ENCODE measurements at places on chromosomes 5 and 9.

- DNase-seq = no peak
Measured at GRCh38 chr5:173202266-173202875, 32.6 kb downstream of the NKX2-5 start.

DNA sequence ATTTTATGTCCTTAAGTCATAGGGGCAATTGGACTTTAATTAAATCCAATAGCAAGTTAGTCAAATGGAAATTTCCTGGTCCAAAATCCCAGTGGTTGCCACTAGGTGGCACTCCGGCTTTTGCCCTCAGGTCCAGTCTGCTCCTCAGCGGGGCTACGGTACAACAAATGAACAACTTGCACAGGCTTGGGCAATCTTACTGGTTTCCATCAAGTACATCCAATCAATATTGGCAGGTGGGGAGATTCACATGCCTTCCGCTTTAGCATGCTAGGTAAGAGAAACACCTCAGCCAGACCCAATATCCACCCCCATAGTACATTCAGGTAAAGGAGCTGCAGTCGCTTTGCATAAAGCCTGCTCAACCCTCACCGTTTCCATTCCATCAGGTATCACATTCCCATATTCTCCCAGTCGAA is 6.3 kb upstream of the MXD3 start:
- DNase-seq = peak; percentile 70

- DNase-seq = no peak
Measured at GRCh38 chr9:27408482-27408881, 111.5 kb upstream of the EQTN start.

DNA sequence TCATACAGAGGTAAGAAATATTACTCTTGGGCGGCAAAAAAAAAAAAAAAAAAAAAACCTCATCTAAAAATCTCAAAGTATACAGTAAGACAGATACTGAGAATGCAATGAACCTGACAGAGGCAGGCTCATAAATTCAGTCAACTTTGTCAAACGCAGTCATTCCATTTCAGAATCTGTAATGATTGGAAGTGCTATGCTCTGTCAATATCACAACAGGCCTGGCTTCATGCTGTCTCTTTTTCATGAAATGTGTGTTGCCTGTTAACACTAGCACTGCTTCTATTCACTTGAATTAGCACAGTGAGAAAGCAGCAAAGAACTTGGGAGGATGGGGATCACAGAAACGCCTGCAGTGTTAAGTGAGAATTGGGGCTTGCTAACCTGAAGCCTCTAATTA is 200.3 kb upstream of the EFNA5 start:
- no peak for DNase-seq

GRCh38 chr9:117343427-117343826 is 71.4 kb downstream of the ASTN2 start:
- DNase-seq = no peak

DNA sequence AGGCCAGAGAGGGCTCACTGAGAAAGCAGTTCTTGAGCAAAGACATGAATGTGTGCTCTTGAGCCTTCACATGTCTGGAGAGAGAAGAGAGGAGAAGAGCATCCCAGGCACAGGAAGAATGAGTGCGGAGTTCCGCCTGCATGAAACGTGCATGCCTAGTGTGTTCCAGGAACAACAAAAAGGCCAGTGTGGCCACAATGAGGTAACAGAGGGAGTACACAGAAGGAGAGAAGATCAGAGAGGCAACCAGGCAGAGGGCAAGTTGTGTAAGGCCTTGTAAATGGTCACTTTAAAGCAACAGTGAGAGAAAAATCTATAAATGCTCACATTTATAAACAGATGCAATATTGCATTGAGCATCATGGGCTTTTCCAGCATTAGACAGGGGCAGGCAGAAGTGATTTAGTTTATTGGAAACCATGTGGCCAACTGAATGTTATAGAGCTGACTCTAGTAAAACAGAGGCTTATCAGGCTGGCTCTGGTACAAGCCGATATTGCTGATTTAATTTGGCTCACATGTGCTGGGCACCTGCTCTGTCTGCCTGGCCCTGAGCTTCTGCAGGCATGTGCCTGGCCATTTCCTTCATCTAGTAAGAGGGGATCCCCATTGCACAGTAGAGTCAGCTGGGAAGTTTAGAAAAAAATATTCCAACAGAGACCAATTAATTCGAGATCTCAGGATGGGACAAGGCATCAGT is 185.3 kb downstream of the SAXO1 start:
- no peak for DNase-seq

- DNase-seq = peak; percentile 82
Measured at GRCh38 chr5:180315762-180316212, 23.9 kb upstream of the MAPK9 start.

DNA sequence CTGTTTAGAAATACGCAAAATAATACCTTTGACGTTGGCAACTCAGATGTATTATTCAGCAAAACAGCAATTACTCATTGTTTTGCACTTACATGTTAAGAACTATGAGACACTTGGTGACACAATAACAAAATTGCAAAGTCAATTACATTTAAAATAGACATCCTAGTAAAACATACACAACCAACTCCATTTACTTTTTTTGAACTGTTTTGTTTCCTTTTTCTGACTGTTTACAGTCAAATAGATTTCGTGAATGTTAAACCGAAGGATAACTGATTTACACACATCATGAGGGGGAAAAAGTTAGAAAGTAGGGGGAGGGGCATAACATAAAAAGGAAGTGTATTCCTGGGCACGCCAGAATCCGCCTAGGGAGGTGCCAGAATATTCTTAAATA is 220.1 kb downstream of the MEF2C start:
- DNase-seq = no peak

DNA sequence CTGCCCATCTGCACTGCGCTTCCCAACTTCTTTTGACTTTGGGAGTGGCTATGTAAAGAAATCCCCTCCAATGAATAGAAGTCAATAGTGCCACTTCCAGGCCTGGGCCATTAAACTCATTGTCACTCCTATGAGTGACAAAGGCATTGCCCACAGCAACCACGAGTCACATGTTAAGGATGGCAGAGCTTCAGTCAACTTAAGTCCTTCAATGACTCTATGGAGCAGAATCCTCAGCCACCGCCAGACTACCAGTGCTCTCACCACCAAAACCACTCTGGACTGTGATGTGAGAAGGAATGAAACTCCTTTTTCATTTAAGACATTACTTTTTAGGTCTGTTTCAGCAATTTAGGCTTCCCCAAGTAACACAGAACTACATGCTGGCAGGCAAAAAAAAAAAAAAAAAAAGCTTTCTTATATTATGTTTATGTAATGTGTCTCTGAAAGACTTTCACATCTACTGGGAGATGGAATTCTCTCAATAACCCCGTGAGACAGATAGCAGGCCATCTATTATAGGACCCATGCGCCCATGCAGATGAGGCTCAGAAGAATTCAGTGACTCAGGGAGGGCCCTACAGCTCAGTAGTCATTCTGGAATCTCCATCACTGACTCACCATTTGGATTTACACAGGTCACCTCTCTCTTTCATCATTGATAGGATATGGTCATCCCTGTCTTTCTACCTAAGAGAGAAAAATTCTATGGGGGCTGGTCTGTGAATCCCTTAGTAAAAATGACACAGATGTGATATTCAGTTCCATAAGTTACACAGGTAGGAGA is 180.5 kb downstream of the CEMIP2 start:
- no peak for DNase-seq

DNA sequence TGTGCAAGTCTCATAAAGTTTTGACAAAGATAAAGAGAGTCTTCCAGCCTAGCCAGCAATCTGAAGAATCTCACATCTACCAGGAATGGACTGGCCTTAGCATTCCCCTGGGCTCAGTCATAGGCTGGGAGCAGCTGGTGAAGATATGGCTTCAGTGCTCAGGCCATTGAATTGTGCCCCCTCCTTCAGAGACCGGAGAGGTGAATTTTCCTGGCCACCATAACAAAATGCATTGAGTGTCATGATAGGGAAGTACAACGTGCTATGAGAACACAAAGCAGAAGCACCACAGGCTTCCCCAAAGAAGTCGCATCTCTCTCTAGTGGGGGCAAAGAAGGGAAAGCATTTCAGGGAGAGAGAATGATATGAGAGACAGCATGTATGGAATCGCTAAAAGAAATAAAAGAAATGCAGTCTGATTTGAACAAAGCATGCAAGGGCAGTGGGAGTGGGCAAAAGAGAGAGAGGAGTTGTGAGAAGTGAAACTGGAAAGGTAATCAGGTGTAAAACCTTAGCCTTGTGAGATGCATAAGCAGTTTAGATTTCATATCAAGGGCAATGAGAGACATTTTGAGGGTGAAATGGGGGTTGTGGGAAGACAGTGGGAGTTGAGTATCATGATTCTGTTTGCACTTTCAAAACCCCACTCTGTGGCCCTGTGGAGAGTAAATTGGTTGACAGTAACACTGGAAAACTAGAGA is 57.1 kb upstream of the NMUR2 start:
- DNase-seq = no peak

- no peak for DNase-seq
Measured at GRCh38 chr5:167916261-167916691, 375.2 kb upstream of the WWC1 start.

DNA sequence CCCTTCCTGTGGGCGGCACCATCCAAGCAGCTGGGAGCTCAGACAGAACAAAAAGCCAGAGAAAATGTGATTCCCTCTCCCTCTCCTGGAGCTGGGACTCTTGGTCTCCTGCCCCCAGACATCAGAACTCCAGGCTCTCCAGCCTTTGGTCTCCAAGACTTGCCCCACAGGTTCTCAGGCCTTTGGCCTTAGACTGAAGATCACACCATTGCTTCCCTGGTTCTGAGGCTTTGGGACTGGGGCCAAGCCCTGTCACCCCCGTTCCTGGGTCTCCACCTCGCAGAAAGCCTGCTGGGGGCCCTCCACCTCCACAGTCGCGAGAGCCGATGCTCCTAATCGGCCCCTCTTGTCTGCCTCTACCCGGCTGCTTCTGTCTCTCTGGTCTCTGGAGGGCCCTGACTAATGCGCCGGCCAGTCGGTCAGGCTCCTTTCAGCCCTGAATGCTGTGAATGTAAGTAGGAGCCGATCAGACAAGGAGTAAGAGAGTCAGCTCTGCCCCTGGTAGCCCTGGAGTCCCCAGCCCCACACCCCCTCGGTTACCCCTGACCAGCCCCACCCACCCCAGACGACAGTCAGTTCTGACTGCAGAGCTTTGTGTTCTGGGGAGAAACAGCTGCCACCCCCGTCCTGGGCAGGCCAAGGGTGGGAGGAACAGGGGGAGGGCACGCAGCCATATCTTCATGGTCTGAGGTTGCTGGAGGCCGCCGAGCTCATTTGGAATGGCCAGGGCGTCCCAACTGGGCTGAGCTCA is 57.5 kb downstream of the VAV2 start:
- no peak for DNase-seq

GRCh38 chr5:143023411-143024096 is 253.4 kb downstream of the ARHGAP26 start:
- peak; percentile 30 for DNase-seq

DNA sequence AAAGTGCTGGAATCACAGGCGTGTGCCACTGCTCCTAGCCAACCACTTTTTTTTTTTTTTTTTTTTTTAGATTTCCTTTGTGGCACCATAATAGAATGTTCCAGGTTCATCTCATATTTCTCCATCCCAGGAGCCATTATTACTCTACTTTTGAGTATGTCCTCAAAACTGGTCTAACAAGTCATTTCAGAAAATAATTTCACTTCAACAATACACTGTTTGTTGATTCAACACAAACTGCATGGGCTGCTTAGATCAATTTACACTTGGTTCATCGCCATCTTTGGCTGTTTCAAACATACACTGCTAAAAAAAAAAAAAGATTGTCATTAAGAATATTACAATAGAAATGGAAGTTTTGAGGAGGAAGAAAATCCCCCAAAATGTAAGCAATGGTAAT is 57.9 kb downstream of the CSNK1A1 start:
- no peak for DNase-seq

GRCh38 chr5:149039506-149039905 is 23.4 kb downstream of the SH3TC2 start:
- no peak for DNase-seq

GRCh38 chr9:97704345-97704677 is 7.2 kb upstream of the XPA start:
- DNase-seq = no peak

DNA sequence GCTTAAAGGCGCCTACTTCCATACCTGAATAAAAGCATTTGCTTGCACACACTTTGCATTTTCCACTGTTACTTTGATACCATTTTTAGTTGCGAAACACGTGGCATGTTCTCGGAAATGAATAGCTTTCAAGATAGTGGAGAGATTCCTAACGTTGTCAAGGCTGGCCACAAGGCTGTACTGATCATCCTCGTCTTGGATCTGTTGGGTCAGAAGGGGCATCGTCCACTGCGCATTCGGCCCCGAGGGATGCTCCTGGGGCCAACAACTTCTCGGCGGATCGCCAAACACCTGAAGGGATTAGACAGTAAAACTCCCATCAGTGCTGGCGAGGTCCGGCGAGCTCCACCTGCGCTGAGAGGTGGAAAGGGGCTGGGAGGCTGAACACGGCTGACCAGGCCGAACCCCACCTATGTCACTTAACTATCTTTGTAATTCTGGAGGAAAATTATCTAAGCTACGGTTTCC is 599 bp downstream of the RAD1 start:
- no peak for DNase-seq

GRCh38 chr9:131187957-131188356 is 62.6 kb downstream of the NUP214 start:
- peak; percentile 26 for DNase-seq

DNA sequence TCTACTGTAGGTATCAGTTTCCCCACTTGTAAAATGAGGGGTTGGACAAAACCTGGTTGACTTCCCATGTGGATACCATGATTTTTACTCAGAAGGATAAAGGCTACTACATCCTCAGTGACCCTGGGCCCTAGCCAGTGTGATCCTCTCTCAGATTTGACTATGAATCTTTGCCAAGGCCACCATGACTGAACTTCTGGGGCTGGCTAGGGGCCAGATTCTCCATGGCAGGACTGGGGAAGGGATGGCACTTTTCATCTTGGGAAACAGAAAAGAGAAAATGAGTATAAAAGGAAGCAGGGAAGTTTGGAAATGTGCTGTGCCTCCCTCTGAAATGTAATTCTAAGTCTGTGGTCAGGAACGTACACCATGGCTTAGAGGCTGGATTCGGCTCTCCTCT is 1.4 kb upstream of the FSTL4 start:
- DNase-seq = no peak

DNA sequence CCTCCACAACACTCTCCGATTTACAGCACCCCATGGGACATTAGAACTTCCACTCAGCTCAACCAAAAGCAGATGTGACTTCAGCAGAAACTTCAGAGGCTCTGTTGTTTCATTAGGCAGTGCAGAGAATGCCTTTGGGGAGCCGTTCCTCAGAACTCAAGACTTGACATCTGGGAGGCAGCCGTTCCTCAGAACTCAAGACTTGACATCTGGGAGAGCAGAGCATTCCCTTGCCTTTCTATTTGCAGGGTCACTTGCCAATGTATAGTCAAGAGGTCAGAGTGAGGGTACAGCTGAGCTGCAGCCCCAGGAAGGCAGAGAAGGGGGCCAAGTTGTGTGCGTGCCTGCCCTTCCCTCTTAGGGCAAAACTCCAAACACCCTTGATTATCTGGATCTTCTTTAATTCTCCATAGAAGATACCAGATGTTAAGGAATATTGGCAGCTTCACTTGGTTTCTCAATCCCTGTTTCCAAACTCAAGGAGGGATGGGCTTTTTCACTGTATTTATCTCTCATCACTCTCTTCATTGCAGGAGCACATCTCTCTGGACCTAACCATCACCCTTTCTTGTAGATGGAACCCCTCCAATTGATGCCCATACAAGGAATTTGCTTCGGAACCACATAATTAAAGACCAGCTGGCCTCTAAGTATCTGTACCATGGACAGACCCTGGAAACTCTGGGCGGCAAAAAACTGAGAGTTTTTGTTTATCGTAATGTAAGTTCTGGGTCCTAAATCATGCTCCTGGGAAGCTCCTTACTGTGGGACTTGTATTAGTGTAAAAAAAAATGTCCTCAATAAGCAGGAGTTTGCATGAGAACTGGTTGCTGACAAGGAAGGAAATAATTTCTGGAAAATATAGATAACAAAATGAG is 25.6 kb downstream of the TGFBI start:
- DNase-seq = no peak

Data from GM20000 (cell line).